ENCODE measurements at places on chromosomes 6 and 20. TPM values are rescaled to one million over a fixed set of nuclear protein-coding genes. Genes with fewer than 3 reads are reported as not detected.

Gene TRIM15
- total RNA-seq, result not detected

GRCh38 chr6:38833320-38833719 lies 118.2 kb downstream of the DNAH8 start:
- DNase-seq, result no peak

DNA sequence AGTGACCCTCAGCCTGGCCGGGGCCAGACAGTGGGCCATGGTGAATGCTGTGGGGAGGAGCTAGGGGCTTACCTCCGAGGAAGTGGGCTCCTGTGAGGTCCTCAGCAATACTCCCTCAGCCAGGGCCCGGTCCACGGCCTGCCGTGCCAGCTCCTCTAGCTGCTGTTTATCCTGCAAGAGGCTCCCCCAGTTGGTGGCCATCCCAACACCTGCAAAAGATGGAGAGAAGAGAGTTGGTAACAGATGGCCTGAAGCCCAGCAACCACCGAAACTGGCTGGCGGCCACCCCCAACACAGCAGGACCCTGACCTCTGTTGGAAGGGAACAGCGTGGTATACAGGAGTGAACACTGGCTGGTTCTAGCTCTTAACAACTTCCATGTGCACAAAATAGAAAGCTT lies 4.0 kb downstream of the GSS start:
- no peak for DNase-seq

Gene ASIP
- not detected for total RNA-seq

DNA sequence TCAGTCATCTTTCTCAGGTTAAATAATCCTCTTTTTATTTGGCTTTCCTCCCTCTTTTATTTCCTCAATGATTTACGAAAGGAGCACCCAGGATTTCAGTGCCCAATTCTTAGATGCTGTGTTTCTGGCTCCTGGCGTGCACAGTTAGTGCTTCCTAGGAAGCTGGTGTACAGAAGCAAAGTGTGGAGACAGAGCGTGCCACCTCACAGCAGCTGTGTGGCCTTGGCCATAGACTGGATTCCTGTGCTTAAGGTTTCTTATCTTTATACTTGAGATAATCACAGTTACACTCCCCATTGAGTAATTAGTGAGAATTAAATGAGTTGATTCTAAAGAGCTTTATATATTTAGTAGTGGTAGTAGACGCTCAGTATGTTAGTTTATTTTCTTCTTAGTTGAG lies 39.7 kb upstream of the GJA1 start:
- no peak for DNase-seq

Gene C6orf132
- 0.14 TPM for total RNA-seq

All from neural crest cell (in vitro differentiated cells).